Metanephros (tissue), 2 donors: ENCODE measurements at places on chromosomes 16 and 17. TPM values are rescaled to one million over a fixed set of nuclear protein-coding genes. Genes with fewer than 3 reads are reported as not detected.

KAT2A gene
- 34.3 TPM for total RNA-seq

CDIP1 gene
- 16.6 TPM for total RNA-seq

CLEC10A gene
- total RNA-seq: 4.8 TPM

KRTAP4-4 gene
- not detected for total RNA-seq

NOS2 gene
- 2.3 TPM for total RNA-seq

DCAKD gene
- total RNA-seq: 51.7 TPM

ZNF19 gene
- 7.9 TPM for total RNA-seq

FOXL1 gene
- 16.1 TPM for total RNA-seq

HCRT gene
- not detected for total RNA-seq
